ENCODE measurements at places on chromosomes 12 and 14.

DNA sequence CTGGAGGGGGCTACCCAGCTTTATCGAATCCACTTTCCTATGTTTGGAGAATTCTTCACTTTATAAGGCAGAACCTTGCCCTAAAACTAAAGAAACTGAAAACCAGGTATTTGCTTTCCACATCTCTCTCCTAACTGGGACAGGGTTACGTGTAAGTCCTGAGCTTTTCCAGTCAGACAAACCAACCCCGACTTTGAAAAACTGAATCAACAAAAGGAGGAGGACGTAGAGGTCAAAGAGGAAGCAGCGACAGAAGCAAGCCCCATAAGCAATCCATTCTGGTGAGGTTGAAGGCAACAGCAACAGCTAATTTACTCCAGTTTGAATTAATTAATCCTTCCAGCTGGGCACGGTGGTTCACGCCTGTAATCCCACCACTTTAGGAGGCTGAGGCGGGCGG is 47.2 kb downstream of the LRP6 start:
- DNase-seq = no peak

DNA sequence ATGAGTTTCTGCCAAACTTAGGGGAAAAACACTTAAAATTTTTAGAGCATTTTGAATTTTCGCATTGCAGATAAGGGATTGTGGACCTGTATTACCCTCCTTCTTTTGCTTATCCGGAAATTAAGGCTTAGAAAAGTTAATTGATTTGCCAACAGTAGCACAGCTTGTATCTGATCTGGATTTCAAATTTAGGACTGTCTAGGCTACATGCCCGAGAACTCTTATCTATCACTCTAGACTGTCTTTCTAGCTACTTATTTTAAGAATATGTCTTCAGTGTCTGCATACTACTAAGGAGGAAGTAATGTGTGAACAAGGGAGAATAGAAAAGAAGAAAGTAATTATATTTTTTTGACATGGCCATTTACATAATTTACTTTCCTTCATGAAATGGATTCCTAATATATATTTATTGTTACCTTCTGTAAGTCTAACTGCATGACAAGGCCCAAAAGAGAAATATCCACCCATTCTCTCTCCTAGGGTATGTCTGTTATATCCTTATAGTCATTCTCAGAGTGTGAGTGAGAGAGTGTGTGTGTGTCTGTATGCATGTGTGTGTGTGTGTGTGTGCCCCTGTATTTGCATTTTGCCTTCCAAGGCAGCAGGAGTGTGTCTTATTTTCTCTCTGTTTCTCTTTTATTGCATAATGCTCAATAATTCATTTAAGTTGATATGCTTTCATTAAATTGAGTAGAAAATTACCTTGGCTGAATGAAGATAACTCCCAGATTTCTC is 132.1 kb downstream of the SLC5A8 start:
- DNase-seq = no peak

DNA sequence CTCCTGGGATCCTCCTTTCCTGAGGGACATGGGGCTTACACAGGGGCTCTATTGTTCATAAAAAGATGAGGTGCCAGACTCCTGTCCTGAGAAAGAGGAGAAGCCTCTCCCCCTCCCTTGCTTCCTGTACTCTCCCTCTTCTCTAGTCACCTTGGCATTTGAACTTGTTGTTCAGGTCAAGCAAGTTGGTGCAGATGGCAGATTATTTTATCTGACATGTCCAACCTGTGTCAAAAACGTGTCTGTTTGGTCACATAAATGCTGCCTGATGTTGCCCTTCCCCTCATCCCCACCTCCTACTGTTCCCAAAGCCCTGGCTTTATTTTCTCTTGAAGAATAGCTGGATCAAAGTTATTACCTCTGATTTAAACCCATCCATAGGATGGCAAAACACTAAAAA is 154.8 kb downstream of the TMX1 start:
- DNase-seq = no peak

- DNase-seq = no peak
These were observed 784.8 kb downstream of the VRK1 start for GRCh38 chr14:97582022-97582421.

- no peak for DNase-seq
These were observed at the start of gene KDM2B for GRCh38 chr12:121580959-121581685. Gene KDM2B (minus strand): TSS chr12:121581023. CDS start chr12:121580911, 112 bp downstream.

DNA sequence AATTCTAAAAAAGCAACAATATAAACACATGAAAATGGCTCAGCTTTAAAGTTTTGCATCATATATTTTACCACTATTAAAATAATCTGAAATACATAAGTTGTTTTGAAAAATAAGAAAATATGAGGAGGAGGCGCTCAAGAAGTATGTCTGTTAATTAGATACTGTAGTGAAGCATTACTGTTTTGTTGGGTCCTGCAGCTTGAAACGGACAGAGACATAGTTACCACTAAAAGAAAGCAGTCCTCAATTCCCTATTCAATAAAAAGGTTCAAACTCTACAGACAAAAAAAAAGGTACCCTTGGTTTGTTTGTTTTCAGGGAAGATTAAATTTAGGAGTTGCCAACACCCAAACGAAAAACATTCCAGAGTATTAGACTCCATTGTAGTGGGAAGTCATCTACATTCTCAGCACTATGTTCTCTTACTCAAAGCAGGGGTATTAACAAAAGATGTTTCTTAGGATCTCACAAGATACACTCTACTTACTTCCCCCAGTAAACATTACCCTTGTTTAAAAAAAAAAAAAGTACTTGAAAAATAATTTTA is 3.0 kb downstream of the PAWR start:
- no peak for DNase-seq

- DNase-seq = no peak
These were observed 16.6 kb downstream of the MAP3K12 start for GRCh38 chr12:53482626-53483168.

- DNase-seq = no peak
These were observed 2.7 kb downstream of the GLTP start for GRCh38 chr12:109877504-109878246.

Measured in activated CD4-positive, alpha-beta T cell treated with anti-CD3 and anti-CD28 coated beads for 24 hours (primary cell).